HS-27A (cell line): ENCODE measurements at places on chromosomes 3 and 15.

GRCh38 chr15:42608110-42608531 lies 32.7 kb downstream of the STARD9 start:
- no peak for DNase-seq

GRCh38 chr3:48505146-48505545 lies 1.2 kb upstream of the SHISA5 start:
- no peak for DNase-seq

GRCh38 chr3:139307072-139307491 lies 36.7 kb upstream of the MRPS22 start:
- DNase-seq: no peak

DNA sequence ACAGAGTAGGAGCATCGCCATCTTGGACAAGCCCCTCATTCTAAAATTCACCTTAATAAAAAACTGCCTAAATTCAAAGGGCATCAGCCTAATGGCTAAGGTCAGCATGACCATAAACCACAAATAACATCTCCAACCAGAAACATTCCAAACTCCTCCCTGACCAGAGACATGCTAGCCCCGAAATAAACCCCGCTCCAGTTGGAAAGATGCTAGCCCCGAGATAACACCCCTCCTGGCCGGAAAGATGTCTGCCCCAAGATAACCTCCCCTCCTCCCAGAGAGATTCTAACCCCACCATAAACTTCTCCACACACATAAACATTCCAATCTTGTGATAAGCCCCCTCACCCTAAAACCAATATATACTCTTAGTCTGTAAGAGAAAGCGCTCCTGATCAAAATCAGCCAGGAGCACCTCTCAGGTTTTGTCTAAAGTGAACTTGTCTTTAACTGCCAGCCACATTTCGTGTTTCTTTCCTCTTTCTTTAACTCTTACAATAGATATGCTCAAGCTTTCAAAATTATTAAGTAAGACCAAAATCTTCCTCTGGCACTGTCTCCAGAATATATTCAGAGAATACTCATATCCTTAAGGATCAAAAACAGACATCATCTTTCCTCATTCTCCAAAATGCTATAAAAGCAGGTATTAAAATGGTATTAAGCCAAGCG lies 104.1 kb downstream of the GSK3B start:
- DNase-seq: no peak

DNA sequence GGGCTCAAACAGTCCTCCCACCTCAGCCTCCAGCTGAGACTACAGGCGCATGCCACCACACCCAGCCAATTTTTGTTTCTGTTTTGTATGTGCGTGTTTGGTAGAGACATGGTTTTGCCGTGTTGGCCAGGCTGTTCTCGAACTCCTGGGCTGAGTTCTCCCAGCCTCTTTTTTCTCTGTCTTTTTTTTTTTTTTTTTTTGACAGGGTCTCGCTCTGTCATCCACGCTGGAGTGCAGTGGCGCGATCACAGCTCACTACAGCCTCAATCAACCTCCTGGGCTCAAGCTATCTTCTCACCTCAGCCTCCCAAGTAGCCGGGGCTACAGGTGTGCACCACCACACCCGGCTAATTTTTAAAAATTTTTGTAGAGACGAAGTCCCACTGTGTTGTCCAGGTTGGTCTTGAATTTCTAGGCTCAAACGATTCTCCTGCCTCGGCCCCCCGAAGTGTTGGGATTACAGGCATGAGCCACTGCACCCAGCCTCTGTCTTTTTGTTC lies 867 bp upstream of the DCAF1 start:
- no peak for DNase-seq

DNA sequence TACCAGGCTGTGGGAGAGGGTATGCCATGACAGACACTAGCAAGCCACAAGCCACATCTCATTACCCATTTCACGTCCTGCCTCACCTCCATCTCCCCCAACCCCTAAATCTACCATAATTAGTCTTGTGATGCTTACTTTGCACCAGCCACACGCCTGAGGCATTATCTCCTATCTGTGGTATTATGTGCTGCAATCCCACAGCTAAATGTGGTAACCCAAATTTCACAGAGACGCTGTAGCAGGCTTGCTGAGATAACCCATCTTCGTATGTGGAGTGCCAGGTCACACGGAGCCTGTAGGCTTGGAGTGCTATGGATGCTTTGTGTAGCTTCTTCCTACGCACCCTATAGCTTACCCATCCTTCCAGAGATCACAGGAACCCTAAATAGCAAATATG lies 256.7 kb upstream of the KCNH8 start:
- no peak for DNase-seq

DNA sequence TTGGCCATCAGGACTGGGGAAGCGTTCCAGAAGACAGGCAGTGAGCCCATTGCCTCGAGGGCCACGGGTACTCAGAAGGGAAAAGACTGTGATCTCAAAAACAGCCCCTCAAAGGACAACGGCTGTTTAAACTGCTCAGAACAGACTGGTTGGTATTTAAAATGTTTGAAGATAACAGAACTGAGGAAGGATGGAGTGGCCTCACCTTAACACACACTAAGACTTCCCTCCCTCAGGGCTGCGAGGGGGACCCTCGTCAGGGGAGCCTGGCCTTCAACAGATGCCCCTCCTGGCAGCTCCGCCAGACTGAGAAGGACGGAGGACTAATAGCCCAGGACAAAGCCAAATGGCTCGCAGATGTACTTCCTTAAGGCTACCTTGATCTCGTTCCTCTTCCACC lies 2.6 kb downstream of the STIMATE start:
- no peak for DNase-seq

DNA sequence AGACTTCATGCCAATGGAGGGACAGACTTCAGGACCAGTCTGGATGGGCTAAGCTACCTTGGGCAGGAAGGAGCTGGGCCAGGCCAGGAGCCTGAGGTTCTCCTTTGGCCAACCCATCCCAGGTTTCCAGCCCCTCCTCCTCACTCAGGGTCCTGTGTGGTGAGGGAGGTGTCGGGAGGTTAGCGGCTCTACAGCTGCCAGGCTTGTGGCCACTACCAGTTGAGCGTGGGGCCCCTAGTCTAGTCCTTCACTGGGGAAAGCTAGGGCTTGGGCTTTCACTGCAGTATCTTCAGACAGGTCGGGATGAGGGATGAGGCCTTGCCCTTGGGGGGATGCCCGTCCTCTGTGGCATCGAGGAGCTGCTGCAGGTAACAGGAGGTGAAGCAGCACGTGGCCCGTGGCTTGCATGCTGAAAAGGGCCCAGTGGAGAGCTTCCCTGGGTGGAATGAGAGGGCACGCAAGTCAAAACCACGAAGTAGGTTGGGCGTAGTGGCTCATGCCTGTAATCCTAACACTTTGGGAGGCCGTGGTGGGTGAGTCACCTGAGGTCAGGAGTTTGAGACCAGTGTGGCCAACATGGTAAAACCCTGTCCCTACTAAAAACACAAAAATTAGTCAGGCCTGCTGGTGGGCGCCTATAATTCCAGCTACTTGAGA lies 8.5 kb upstream of the FANCD2 start:
- DNase-seq: no peak

DNA sequence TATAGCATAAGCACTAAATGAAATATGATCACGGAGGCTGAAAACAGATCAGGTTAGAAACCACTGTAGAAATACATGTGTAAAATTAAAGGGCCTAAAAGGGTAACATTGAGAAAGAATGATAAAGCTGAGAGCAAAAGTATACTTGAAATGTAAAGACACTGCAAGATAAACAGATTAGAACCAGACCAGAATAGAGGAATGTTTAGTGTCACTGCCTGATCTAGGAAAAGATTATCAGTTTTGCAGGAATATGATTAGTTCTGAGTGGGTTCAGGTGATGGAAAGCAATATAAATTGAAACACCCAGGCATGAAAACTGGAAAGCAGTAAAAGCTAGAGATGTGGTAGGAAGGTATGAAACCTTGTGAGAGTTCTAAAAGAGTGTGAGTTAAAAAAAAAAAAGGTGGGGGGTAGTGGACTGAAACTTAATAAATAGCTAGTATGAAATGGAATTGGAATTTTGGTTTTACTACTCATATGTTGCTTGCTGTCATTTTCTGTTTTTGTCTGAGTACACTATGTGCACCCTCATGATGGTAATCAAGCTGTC lies 16.0 kb upstream of the C3orf38 start:
- DNase-seq: no peak

DNA sequence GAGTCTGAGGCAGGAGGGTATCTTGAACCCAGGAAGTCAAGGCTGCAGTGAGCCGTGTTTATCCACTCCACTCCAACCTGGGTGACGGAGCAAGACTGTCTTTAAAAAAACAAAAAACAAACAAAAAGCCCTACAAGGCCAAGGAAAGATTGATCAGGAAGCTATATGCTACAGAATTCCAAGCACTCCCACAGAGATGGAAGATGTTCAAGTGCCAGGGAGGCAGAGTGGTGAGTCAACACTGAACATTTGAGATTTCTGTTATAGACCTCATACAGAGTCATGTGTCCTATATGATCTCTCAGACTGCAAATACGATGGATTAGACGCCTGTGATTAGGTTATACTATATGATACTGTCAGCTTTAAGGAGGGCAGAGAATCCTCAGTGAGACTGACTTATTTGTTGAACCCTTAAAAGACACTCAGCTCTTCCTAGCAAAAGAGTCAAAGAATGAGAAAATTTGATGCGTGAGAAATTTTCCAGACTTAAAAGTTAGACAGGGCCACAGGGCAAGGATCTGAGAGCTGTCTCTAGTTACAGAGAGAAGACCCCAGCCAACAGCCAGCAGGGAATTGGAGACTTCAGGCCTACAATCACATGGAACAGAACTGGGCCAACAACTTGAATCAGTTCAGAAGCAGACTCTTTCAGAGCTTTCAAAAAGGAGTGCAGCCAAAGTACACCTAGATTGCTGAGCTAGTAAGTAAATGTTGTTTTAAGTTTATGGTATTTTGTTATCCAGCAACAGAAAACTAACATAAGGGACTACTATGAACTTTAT lies 107.6 kb downstream of the PIK3CB start:
- DNase-seq: no peak

DNA sequence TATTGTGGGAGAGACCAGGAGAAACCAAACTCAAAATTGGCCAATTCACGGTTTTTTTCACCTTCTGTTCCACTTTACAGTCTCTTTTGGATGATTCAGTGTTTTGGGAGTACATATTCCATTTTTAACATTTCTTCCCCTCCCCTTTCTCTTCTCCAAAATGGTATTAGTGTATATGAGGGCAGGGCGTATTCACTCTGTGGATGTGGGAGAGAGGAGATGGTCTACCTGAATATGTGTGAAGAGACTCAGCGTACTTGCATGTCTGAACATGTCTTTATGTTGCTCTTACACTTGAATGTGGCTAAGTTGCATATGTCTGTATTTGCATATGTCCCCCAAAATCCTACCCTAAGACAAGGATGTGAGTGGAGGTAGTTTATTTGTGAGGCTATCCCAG lies 291.0 kb upstream of the PPP2R3A start:
- DNase-seq: no peak

DNA sequence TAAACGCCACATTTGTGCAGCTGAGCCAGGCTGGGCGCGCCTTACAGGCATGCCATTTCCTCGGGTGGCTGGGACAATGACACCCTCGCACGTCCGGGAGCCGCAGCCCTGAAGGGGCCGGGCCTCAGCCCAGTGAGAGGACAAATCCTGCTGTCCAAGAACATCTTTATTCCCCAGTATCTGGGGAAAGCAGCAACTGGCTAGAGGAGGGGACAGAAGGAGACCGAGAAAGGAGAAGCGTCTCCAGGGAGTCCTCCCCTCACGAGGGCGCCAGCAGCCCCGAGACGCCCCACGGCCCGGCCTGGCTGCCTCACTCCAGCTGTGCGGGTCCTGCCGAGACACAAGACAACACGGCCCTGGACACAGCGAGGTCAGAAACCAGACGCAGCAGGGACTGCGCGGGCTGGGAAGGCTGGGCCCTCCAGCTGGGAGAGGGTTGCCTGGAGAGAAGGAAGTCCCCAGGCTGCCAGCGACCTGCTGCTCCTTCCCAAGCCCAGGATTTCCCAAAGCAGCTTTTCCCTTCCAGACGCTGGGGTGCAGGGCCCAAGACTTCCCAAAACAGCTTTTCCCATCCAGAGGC lies 130.2 kb downstream of the CHSY1 start:
- DNase-seq: no peak

- DNase-seq: no peak
Observed at GRCh38 chr3:188315553-188315952, 161.6 kb downstream of the LPP start.

- DNase-seq: no peak
Observed at GRCh38 chr3:71163198-71163918, 420.2 kb downstream of the FOXP1 start.

- no peak for DNase-seq
Observed at GRCh38 chr3:46714728-46715506, 2.8 kb downstream of the PRSS50 start.

DNA sequence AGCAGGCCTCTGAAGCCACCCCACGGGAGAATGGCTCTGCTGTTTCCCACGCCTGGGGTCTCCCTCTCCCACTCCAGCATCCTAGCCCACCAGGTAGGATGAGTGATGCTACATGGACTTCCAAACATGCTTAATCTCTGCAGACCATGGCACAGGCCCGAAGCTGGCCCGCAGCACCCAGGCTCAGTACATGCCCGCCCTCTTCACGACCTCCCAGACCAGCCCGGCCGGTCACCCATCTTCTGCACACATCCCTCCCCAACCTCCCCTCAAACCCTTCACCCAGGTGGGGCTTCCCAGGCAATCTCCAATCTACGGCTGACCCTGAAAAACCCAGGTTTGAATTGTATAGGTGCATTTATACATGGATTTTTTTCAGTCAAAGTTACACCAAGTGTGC lies 264.0 kb downstream of the TJP1 start:
- DNase-seq: no peak

DNA sequence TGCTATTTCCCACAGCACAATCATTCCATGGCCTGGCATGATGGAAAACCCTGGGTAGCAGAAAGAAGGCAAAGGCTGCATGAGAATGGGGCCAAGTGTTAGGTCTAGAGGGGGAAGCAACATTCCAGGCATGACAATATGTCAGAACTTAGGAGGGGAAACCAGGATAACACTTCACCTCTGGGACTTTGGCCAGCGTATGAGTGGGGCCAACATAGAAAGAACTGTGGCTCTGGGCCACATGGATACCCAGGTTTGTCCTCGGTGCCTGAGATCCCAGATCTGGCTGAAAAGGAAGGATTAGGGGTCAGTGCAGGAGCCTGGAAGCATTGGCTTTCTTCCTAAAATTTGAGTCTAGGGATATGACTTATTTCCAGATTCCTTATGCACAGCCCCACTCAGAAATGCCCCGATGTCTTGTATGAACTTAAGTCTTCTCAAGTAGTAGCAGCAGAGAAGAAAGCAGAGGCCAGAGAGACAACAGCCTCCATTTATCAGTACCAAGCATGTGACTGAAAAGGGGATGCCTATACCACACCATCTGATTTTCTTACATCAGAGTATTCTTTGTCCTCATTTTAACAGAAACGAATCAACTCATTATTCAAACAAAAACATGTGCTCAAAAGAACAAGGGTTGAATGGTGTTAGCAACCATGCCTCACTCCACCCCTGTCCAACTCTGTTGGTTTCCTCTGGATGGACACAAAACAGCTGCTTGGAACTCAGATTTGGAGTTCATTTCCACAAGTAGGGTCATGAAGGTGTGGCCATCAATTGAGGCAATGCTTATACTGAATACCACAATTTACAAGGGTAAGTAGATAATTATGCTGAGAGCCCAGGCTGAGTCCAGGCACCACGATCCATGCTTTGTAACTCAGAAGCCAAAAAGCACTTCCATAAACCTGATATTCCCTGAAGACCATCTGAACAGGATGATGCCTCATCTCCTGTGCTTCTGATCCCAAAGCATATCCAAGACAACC lies 43.7 kb upstream of the NDUFB4 start:
- DNase-seq: no peak
